Neural crest cell (in vitro differentiated cells): ENCODE measurements at places on chromosomes 7 and 10. TPM values are rescaled to one million over a fixed set of nuclear protein-coding genes. Genes with fewer than 3 reads are reported as not detected.

GRCh38 chr7:101845974-101846373 lies 28.5 kb downstream of the CUX1 start:
- DNase-seq, result no peak

GRCh38 chr7:113338071-113338696 lies 219.8 kb upstream of the SMIM30 start:
- DNase-seq, result no peak

GRCh38 chr7:128407751-128408708 lies 1.8 kb downstream of the IMPDH1 start:
- no peak for DNase-seq

DNA sequence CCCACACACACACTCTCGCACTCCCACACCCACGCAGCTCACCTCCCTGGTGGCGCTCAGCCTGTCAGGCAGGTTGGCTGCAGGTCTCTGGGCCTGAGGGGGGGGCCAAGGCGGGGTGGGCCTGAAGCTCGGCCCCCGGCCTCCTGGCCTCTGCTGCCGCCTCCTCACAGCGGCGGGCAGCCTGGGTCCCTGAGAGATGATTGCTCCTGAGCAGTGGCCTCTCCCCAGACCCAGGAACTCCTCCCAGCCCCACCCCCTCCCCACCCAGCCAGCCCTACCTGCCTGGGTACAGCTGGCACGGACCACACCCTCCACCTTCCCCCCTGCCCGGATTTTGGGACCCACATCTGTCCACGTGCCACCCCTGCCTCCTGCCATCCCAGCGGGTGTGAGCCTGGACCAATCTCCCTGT lies 4.6 kb upstream of the TMEM184A start:
- DNase-seq, result no peak

DNA sequence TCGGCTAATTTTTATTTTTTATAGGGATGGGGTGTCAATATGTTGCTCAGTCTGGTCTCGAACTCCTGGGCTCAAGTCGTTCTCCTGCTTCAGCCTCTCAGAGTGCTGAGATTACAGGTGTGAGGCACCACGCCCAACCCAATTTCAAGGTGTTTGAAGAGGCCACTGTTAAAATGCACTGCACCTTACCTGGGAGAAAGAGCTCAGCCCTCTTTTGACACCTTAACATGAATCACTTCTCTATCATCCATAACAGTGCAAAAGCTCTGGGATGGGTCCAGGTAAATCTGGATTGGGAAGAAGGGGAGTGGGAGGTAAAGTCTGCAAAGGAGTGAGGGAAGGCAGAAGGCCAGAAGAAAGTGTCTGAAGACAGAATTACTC lies 557 bp upstream of the ZNF282 start:
- no peak for DNase-seq

TMEM229A gene
- 10.3 and 10.9 TPM in 2 replicates for total RNA-seq
